Activated CD8-positive, alpha-beta memory T cell treated with anti-CD3 and anti-CD28 coated beads for 1 hour (primary cell): ENCODE measurements at places on chromosomes 4 and X.

GRCh38 chr4:99945718-99946355 is 581 bp downstream of the DNAJB14 start:
- peak; percentile 2 for DNase-seq

DNA sequence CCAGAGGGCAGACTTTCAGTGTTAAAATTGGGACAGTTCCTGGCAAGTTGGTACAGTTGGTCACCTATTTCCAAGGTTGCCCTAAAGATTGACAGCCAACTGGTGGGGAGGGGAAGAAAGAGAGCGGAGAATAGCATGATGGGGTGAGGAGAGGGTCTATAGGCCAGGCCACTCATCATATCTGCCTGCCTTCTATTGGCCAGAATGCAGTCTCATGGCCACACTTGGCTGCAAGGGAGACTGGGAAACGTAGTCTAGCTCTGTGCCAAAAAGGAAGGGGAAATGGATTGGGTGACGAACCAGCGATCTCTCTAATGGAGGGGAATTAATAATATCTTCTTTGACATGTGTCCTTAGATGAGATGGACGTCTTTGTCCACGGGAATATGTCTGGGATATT is 197.4 kb upstream of the ATP6AP2 start:
- no peak for DNase-seq

GRCh38 chr4:76681996-76682395 is 215.9 kb downstream of the SOWAHB start:
- DNase-seq = no peak

- no peak for DNase-seq
Measured at GRCh38 chr4:35506161-35506560, 738.2 kb downstream of the ARAP2 start.

GRCh38 chr4:112077743-112078142 is 67.5 kb upstream of the FAM241A start:
- DNase-seq = no peak

DNA sequence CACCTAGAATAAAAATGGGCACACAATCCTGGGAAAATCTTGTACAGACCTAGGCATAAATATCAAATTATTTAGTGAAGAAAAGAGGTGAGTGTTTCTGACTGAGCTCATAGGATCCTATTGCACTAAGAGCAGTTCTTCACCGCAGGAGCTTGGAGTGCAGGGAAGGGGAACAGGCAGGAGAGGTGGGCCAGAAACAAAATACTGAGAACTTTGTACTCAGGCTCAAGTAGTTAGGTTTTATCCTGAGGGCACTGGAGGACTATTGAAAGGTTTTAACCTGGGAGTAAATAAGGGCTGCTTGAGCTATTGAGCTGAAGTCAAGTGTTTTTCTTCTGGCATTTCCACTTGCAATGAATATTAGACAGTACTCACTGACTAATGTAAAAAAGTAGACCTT is 12.2 kb downstream of the EPHA5 start:
- no peak for DNase-seq

GRCh38 chr4:40587826-40588225 is 41.8 kb downstream of the RBM47 start:
- DNase-seq = no peak

DNA sequence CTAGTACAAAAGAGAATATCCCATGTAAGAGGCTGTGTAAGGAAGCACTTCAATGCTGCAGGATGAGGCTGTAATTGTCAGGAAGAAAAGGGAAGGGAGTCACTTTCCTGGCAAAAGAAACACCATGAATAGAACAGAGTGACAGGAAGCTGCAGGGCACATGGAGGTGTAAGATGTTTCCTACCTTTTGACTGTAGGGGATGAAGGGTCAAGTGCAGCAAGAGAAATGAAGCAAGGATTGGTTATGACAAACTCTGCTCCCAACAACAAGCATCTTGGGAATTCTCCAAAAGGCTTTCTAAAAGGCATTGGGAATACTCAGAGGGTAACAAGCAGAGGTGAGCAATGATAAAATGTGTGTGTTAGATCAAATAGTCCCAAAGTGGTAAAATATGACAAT is 74.3 kb upstream of the NPY2R start:
- DNase-seq = no peak

GRCh38 chrX:42274151-42274550 is 350.8 kb upstream of the CASK start:
- no peak for DNase-seq

- DNase-seq = no peak
Measured at GRCh38 chrX:41192880-41193279, 107.6 kb downstream of the USP9X start.

- DNase-seq = no peak
Measured at GRCh38 chr4:3384771-3385710, 56.7 kb upstream of the HGFAC start.

- DNase-seq = no peak
Measured at GRCh38 chr4:107997794-107998193, 8.1 kb downstream of the HADH start.

GRCh38 chr4:43113196-43113595 is 220.7 kb downstream of the GRXCR1 start:
- DNase-seq = no peak

DNA sequence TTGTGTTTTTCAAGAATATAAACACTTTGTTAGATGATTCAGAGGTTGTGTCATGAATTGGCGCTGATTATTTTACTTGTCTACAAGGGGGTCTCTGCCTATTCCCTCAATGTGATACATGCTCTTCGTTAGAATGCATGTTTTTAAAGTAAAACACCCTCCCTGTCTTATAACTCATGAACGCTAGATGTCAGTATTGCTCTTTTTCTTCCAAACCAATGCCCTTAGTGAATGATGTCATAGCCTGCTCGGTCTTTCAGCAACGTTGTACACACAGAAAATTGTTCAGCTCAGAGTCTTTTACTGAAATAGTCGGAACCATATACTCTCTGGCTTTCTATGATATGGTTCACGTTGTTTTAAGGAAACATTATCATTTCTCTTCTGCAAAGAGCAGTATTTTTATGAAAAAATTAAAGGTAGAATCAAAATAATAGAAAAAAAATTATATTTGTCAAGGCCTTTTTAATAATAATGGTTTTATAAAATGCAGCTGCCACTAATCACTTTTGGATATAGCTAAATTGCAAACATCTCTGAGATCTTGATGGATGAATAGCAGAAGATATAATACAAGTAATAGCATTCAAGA is 292.9 kb downstream of the TLL1 start:
- no peak for DNase-seq

DNA sequence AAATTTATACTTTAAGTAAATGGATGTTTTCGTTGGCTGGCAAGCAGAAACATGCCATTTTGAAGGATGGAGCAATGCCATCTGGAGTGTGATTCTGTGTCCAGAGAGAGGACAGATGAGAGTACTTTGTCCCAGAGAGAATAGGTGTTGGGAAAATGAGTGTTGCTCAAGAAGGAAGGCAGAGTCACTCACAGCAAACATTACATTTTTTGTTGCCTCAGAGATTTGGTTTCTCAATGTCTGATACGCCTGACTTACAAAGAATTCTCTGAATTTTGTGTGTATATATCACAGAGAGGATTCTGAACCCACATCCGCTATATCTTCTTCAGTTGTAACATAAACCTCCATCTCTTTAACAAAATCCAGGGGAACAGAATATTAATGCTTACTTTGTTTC is 102.8 kb upstream of the PCDH18 start:
- DNase-seq = no peak

- DNase-seq = no peak
Measured at GRCh38 chrX:124502166-124502565, 155.8 kb downstream of the SH2D1A start.

- DNase-seq = no peak
Measured at GRCh38 chr4:125365731-125366130, 51.0 kb downstream of the FAT4 start.

DNA sequence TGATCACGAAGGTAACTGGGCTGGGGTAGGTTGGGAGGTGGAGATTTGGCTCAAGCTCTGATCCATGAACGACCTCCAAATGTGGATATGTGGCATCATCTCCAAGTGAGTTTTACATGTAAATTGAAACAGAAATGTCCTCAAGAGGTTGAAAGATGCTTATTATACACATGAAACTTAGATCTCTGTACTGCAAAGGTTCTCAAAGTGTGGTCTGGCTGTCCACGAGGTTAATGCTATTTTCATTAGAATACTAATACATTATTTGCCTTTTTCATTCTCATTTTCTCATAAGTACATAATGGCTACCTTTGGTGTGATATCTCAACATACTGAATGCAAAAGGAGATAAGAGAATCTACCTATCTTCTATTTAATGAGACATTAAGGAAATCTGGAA is 198.2 kb downstream of the RASL11B start:
- no peak for DNase-seq

DNA sequence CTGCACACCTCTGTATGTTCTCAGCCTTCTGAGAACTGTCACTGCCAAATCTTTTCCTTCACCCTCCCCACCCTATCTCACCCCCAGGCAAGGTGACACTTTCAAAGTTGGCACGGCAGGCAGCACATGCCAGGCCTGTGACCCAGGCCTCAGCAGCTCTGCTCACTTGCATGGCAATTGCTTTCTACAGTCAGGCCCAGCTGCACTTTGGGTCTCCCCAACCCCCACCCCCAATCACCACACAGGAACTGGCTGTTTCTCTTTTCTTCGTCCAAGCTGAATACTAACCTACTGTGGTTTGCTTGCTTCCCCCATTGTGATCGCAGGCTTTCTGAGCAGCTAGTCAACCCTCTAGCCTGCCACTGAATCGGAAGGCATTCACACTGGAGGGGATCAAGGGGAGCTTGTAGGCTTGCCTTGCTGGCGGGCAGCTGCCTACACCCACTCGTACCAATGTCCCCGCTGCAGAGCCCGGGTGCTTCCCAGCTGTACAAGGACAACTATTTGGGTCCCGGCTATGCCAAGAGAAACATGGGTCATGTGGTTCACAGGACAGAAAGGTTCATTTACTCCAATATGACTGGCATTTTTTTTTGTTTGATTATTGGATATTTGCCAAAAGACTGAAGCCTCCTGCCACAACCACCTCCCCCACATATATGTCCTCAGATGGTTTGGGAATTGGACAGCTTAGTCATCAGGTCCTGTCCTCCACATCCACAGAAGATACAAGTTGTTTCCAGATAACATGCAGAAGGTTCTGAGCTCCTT is 28.1 kb downstream of the SLC25A43 start:
- DNase-seq = no peak

DNA sequence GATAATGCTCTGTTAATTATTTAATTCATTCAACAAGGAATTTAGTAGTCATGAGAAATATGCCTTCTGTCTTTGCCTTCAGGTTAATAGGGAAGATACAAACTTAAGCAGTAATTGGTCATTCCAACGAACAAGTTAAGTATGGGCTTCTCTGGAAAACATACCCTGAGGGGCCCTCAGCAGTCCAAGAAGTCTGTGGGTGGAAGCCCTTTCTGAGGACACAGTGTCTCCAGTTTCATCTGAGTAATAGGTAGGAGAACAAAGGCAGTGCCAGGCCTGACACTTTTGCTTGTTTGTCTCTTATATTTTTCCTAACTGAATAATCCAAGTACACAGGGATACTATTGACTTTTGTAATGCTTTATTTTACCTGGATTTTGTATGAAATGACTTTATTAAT is 262.5 kb downstream of the FBXW7 start:
- no peak for DNase-seq

GRCh38 chrX:53320543-53321229 is 39.3 kb upstream of the IQSEC2 start:
- DNase-seq = no peak

DNA sequence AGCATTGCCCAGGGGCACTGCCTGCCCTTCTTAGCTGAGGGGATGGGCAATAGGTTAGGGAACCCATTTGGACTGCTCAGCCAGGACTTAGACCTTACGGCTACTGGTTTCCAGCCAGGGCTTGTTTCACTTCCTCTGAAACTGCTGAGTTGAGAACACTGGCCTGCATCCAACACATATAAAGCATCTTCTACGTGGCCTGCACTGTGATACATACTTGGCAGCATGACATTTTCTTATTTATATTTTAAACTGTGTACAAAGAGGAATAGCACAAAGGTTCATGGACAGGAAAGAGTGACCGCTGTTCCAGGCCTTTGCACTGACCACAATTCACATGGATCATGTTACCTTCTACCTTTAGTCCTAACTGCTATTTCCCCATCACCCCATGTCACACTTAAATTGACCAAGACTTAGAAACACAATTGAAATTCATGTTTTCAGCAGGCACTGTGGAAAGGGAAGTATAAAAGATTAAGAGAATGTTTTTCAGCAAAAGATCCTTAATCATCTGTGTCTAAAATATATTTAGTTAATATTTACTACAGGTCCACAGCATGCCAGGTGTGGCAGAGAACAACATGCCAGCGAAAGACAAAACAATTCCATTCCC is 43.7 kb downstream of the NLGN4X start:
- no peak for DNase-seq

DNA sequence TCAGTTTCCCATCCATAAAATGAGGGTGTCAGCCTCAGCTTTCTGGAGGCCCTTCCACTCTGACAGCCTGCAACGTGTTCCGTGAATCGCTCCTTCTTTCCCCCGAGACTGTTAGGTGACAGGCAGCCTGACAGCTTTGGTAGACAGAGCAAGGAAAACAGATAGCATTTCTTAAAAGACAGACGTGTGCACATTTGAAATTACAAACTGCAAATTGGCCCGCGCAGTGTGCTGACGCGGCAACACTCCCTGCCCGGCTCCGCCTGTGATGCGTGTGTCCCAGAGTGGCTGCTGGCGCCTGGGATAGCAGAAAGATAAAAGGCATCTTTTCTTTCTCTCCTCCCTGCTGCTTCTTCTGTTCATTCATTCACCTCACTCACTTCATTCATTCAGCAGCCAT is 245.3 kb downstream of the AFAP1 start:
- DNase-seq = no peak

DNA sequence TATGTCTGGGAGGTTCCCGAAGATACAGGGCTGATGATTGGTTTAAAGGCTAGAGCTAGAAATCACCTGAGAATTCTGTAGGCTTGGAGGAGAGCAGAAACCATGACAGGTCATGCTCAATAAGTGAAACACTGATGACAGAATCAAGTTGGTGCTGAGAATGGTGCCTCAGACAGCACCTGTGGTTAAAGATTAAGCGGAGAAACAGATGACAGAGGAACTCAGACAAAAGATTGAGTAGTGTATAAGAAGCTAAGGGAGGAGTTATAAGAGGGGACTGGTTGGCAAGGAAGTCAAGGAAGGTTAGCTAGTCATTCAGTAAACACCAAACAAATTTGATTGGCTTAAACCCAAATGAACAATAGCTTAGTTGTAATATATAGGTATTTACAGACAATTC is 385.4 kb upstream of the CNKSR2 start:
- no peak for DNase-seq

GRCh38 chrX:51484616-51485015 is 11.8 kb downstream of the NUDT11 start:
- DNase-seq = no peak

DNA sequence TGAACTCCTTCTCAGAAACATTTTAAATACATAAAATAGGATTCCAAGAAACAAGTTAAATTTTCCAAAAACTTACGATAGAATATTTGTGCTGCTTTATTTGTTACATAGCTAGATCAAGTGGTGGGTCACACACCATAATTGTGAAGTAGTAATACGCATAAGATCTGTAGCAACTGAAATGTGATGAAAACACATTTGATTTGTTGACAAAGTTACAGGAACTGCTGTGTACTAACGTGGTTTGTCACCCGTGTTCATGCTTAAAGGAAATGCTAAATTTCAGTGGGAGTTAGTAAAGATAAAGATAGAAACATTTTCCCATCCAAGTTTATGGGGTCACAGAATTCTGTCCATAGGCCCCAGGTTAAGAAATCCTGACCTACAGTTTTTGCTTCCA is 34.1 kb upstream of the PHEX start:
- no peak for DNase-seq

- no peak for DNase-seq
Measured at GRCh38 chrX:18449236-18449635, 23.8 kb downstream of the CDKL5 start.

- no peak for DNase-seq
Measured at GRCh38 chr4:148986951-148987350, 544.7 kb upstream of the NR3C2 start.
